ENCODE measurements at places on chromosomes 16 and 17.
A peak's percentile ranks its signal among the peaks of the same experiment; 100 is the strongest.

- no peak for DNase-seq
Observed at GRCh38 chr16:13545271-13545670, 374.7 kb upstream of the ERCC4 start.

DNA sequence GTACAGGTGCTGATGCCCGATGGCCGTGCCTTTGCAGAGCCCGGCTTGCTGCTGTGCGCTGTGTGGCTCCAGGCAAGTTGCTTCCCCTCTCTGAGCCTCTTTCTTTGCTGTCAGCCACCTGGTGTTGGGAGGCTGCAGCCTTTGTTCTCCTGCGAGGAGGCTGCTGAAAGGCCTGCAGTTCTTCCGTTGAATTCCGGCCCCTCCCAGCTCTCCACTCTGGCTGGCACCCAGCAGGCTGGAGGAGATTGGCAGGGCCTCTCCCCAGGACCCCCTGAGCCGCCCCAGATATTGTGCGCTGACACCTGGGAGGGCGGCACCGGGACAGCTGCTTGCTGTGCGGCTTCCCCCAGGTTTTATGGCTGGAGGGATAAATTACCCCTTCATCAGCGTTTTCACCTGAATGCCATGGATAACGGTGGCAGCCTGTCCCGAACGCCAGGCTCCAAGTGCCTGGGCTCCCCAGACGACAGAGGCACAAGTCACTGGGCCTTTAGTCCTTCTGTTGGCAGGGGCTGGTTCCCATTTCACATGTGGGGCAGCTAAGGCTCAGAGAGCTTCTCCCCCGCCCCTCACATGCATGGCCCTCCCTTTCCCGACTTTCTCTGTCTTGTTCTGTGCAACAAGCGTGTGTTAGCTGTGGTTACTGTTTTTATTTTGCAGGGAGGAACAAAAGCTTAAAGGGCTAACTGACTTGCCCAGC is 35.1 kb upstream of the GSE1 start:
- no peak for DNase-seq

GRCh38 chr17:59093702-59094231 is 12.9 kb downstream of the TRIM37 start:
- DNase-seq = peak; percentile 92

DNA sequence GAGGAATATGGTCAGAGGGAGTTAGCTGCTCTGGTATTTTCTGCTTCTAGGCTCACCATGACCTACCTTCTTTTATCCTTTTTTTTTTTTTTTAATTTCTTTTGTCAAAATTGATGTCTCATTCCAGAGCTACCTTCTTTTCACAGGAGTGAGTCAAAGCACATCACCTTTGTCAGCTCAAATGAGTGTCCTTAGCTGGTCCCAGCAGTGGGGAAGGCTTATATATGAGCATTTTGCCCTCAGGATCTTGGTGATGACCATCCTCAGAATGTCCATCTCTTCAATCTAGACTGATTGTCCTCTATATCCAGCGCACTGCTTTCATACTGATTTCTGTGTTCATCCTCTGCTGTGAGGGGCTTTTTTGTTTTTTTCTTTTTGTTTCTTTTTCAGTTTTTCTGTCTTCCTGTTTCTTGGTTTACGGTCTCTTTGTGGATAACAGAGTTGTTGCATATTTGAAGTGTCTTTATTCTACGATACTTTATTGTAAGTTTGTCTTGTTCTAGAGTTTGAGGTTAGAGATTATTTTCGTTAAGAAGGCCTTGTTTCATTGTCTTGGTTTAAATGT is 24.9 kb downstream of the CBFB start:
- no peak for DNase-seq

DNA sequence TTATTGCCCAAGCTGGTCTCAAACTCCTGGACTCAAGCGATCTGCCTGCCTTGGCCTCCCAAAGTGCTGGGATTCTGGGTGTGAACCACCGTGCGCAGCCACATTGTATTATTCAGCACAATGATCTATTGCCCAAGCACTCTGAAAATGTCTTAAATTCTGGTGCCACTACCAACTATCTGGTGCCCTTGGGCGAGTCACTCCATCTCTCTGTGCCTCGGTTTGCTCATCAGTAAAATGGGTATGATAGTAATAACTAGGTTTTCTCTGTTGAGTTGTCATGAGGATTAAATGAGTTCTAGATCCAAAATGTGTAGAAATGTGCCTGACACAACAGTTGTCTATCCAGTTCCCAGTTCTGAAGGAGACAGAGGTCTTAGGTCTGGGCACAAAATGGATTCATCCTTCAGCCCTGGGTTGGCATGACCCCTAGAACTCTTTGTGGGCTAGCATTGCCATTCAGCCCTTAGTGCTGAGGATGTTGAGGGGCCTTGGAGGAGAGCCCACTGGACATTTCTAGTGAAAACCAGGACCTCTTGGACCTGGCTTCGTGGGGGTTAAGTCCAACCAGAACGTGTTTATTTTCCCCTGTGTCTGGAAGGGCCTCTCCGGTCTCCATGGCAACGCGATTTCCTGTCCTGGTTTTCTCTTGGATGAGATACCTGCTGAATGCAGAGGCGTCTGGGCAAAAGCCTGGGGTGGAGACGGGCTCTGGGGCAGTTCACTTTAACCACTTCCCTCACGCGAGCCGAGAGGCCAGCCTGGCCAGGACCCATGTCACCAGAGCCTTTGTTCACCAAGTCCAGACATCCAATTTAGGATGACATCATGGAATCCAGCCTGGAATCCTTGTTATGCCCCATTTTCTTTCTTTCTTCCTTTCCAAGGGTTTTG is 43.7 kb upstream of the TNRC6A start:
- no peak for DNase-seq

DNA sequence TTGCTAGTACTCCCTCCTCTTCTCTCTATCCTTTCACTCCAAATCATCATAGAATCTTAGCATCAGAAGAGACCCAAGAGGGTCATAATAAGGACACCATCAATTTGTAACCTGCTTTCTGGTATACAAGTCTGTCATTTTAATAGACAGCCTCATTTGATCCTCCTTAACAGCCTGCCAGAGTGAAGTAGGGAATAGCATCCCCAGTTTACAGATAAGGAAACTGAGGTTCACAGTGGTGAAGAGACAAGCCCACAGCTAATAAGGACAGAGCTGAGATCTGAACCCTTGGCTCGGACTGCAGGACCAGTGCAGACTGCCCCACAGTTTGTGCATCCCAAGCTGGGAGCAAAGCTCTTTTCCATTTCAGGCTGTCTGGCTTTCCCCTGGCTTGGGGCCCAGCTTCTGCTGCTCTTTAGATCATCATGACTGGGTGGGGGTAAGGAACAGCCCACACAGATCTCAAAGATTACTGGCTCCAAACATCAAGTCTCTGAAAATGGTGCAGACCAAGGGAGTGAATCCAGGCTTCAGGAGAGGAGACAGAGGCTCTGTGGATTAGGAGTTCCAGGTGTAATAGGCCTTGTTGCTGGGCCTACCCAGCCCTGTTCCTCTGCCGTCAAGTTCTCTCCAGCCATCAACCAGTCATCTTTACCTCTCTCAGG is 10.3 kb upstream of the IGFBP4 start:
- no peak for DNase-seq

DNA sequence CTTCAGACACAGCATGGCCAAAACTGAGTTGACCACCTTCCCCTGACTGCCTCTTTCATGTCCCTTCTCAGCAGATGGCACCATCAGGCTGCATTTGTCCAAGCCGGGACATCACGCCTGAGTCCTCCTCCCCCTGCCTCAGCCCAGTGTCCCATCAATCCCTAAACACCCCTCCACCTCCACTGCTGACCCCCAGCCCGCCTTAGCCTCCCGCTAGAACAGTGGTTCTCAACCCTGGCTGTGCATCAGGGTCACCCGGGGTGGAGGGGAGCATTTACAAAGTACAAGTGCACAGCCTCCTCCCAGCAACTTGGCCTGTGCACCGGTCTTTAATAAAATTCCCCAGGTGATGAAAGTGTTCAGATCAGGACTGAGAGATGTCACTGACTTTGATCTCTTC is 4.0 kb downstream of the C16orf82 start:
- DNase-seq = no peak

- DNase-seq = no peak
Observed at GRCh38 chr16:1119766-1120576, 23.9 kb upstream of the C1QTNF8 start.

GRCh38 chr17:50466371-50467113 is 2.1 kb downstream of the CHAD start:
- DNase-seq = no peak

DNA sequence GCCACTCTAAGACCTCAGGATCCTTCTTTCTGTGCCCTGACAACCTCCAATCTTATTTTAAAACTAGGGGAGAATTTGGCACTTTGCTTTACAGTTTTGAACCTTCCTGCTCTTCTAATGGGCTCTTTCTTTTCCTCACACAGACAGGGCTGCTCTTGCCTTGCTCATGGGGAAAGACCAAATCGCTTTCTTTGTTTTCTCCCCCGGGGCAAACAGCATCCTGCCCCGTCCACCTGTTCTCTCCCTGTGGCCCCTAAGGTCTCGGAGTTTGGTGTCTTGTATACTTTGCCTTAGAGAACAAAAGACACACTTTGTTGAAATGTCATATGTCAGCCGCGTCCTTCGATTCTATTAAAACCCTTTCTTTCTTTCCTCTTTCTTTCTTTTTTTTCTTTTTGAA is 306.7 kb upstream of the SALL1 start:
- DNase-seq = no peak

DNA sequence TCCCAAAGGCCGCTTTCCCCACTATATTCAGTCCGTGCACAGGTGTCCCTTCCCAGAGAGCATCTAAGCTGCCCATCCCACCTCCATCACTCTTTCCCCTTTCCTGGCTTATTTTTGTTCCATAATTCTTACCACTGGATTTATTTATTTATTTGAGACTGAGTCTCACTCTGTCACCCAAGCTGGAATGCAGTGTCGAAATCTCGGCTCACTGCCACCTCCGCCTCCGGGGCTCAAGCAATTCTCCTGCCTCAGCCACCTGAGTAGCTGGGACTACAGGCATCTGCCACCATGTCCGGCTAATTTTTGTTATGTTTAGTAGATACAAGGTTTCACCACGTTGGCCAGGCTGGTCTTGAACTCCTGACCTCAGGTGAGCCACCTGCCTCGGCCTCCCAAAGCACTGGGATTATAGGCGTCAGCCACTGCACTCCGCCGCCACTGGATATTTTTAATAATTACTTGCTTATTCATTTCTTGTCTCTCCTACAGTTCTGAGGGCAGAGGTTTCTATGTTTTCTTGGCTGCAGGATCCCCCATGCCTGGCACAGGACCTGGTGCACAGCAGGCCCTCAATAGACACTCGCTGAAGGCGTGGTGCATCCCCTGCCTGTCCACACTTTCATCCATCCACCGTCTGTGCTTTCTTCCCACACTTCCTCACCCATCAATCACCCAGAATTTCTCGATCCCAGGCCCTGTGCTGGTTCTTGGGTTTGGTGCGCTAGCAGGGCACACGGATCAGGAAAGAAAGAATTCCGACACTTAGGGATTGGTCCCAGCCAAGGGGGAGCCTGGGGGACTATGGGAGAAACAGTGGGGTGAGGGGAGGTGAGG is 9.9 kb upstream of the ADGRG1 start:
- no peak for DNase-seq

DNA sequence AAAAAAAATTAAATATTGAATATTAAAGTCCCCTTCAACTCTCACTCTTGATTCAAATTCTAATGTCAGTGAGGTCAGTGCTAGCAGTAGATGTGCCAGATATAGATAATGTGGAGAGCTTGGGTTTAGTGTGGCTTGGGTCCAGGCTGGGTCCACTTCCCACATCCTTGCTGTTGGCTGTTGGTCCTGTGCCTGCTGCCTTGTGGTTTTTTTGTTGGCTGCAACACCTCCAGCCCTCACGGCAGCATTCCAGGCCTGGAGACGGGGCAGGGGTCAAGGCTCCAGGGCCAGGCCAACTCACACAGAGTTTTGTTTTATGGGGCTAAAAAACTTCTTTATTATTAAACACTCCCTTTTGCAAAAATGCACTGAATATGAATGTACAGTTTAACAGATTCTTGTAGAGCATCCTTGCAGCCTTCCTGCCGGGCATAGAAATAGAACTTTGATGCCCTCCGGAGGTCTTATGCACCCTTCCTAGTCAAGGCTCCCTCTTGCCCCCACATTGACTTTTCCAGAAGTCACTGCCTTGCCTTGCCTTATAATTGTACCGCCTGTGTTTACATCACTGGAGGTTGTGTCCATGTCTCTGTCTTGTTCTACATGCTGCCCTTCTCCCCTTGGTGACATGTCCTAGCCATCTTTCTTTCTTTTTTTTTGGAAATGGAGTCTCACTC is 25.5 kb upstream of the MYO15B start:
- no peak for DNase-seq

DNA sequence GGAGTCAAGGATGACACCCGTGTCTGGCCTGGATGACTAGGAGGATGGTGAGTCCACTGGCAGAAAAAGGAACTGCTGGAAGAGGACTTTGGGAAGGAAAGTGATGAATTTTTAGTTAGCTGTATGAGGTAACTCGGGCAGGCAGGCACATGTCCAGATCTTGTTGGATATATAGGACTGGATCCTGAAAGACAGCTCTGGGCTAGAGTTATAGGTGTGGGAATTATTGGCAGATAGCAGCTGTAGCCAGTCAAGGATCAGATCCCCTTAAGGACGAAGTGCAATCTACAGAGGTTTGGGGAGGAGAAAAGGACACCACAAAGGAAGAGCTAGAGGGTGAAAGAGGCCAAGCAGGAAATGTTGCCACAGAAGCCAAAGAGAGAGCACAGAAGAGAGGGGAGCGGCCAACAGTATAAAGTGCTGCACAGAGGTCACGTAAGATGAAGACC is 10.1 kb downstream of the CYB5D1 start:
- DNase-seq = no peak

- no peak for DNase-seq
Observed at GRCh38 chr16:10877472-10877946, 507 bp downstream of the CIITA start.

DNA sequence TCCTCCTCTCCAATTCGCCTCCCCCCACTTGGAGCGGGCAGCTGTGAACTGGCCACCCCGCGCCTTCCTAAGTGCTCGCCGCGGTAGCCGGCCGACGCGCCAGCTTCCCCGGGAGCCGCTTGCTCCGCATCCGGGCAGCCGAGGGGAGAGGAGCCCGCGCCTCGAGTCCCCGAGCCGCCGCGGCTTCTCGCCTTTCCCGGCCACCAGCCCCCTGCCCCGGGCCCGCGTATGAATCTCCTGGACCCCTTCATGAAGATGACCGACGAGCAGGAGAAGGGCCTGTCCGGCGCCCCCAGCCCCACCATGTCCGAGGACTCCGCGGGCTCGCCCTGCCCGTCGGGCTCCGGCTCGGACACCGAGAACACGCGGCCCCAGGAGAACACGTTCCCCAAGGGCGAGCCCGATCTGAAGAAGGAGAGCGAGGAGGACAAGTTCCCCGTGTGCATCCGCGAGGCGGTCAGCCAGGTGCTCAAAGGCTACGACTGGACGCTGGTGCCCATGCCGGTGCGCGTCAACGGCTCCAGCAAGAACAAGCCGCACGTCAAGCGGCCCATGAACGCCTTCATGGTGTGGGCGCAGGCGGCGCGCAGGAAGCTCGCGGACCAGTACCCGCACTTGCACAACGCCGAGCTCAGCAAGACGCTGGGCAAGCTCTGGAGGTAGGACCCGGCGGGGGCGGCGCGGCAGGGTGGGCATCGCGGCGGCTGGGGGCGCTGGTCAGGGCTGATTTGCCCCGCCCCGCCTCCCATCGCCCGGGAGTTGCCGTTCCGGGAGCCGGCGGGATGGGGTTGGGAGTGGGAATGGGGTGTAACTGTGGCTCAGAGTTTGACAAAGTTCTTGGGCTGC is 567 bp downstream of the SOX9 start:
- DNase-seq = no peak

Measured in HS-27A (cell line).